Kidney (tissue), 22 donors: ENCODE measurements at places on chromosomes 11 and 22. TPM values are rescaled to one million over a fixed set of nuclear protein-coding genes. Genes with fewer than 3 reads are reported as not detected.

- no peaks in the 10 kb centered on the region for H3K27me3 ChIP-seq
- H3K4me3 ChIP-seq: no peak overlapping the region
These were observed 7.8 kb upstream of the GRAMD4 start for GRCh38 chr22:46612341-46612903.

DNA sequence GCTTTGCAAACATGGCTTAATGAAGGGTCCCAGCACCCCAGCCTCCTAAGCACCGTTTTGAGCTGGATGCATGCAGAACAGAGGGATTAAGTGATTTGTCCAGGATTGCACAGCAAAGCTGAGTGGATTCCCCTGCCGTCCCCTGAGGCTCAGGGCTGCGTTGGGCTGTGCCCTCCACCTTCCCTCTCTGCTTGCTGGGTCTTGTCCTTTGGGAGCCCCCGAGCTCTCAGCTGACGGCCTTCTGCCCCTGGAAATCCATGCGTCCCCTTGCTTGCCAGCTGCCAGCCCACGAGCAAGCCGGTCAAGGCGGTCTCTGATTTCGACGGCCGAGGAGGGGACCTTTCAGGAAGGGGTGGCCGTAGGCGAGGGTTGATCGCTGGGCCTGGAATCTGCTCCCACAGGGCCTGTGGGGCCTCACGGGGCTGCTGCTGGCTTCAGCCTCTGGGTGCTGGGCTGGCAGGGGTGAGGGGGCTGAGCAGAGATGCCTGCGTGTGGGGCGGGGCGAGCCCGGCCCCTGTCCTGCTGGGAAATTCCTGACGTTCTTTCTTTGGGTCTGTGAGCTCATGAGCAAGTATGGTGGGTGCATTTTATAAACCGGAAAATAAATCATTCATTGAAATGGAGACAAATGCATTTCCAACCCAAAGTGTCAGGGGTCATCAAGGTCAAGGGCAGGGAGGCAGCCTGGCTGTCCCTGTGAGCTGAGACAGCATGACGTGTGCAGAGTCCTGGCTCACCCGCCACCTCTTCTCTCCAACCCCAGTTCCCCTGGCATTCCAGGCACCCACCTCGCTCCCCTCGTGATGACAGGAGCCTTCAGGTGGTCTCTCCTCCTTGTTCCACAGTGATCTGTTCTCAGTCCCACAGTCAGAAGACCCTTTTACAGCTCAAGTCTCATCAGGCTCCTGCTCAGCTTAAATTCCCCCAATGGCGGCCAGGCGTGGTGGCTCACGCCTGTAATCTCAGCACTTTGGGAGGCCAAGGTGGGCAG lies 28.1 kb downstream of the FGF4 start:
- no peaks in the 10 kb centered on the region for H3K36me3 ChIP-seq
- no peaks in the 10 kb centered on the region for H3K27me3 ChIP-seq
- no peak overlapping the region for H3K4me3 ChIP-seq
- no peak for DNase-seq
- H3K27ac ChIP-seq: no peak overlapping the region

DNA sequence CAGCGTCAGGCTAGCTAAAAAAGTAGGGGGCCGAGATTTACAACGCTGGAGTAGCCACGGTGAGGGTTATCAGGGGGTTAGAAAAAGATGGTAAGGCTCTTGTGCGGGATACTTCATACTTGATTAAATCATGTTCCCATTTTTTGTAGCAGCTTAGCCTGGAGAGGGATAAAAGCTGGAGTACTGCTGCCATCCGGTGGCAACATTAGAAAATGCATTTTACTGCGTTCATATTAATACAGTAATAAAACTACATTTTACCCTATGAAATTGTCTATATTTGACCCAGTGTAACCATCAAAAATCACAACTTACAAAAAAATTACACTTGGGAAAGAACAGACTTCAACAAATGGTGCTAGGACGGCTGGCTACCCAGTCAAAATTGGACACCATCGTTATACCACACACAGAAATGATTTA lies 17.3 kb downstream of the RPUSD4 start:
- H3K36me3 ChIP-seq: peaks cover 3% of the 10 kb centered on the region
- H3K27ac ChIP-seq: no peak overlapping the region
- H3K4me1 ChIP-seq: no peaks in the 10 kb centered on the region
- H3K27me3 ChIP-seq: no peaks in the 10 kb centered on the region
- DNase-seq: peak; percentile 48

DNA sequence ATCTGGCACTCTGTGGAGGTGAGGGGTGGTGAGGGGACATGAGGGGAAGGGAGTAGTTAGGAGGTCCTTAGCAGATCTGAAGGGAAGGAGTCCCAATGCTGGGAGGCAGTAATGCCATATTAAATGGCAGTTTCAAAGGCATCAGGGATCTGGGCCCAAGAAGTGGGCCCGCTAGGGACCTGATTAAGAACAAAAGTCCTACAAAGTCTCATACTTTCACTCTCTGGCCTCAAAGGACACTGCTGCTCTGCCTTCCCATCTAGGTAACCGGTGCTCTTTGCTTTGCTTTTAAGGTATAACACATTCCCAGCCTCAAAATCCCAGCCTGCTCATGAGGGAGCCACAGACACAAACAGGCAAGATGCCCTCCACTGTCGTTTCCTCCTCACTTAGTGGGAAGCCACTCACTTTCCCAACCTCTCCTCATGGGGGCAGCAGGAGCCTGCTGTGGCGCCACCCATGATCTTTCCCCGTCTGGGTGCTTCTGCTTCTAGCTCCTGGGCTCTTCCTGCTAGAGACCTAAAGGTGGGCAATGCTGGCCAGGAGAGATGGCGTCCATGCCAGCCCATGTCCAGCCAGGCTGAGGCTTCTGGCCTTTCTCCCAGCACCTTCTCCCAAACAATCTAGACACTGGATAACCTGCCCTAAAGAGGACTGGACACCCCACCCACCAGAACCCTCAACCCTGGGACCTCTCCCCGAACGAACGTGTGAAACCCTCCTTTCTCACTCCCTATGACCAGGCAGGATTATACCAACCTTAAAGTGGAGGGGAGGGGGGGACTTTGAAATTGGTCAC lies 68.3 kb downstream of the PLEKHA7 start:
- H3K27ac ChIP-seq: peak overlapping the region; percentile 67
- peak; percentile 79 for DNase-seq
- H3K27me3 ChIP-seq: no peaks in the 10 kb centered on the region
- peaks cover 6% of the 10 kb centered on the region for H3K4me1 ChIP-seq
- no peaks in the 10 kb centered on the region for H3K36me3 ChIP-seq

The LYVE1 gene
- polyA plus RNA-seq: 10.0 TPM

DNA sequence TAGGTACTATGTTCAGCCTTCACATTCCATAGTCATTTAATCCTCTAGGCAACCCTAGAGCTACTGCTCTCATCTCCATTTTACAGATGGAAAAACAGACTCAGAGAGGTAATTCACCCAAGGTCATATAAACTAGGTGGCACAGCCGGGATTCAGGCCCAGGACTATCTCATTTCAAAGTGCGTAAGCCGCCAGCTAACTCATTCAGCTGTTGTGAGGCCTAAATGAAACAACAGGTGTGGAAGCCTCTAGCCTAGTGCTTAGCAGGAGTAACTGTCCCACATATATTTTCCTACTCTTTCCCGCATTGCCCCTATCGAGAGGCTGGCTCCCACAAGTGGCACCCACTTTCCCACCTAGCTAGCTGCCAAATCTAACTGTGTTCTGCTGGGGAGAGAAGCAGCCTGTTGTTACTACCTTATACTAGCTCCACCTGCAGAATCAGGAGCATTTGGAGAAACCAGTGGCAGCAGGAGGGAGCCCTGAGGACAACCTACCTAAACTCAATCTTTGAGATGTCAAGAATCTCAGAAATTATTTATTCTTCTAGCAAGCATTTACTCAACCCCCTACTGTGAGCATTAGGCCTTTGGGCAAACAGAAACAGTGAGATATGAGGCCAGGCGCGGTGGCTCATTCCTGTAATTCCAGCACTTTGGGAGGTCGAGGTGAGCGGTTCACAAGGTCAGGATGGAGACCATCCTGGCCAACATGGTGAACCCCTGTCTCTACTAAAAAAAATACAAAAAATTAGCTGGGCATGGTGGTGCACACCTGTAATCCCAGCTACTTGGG lies 20.9 kb downstream of the PRG3 start:
- H3K36me3 ChIP-seq: no peaks in the 10 kb centered on the region
- no peak overlapping the region for H3K27ac ChIP-seq
- no peak for DNase-seq
- no peaks in the 10 kb centered on the region for H3K4me1 ChIP-seq
- H3K27me3 ChIP-seq: no peaks in the 10 kb centered on the region

The NAALADL1 gene
- 17.1 TPM for polyA plus RNA-seq

DNA sequence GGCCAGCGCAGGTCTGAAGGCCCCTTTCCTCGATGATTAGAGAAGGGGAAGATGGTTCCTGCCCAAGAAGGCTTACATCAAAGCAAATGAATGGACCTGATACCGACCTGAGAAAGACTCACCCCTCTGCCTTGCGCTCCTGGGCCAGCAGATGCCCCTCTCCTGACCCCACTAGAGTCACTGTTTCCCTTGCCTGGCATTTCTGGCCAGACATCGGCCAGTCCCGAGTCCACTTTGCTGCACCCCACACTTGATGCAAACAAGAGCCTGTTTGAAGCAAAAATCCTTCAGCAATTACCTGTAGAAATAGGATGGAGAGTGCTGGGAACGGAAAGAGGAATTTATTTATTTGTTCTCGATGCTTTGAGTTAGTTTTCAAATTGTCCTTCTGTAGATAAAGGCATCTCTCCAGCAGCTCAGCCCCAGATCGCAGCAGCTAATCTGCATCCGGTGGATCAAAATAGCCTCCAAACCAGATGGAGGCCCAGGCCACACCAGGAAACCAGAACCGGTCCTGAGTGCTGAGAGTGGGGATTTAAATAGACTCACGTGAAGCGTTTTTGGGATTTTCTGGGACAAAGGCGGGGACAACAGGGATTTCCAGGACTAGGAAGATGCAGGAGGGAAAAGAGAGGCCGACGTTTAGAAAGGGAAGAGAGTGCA lies 148.6 kb downstream of the TRIM29 start:
- no peak for DNase-seq
- no peaks in the 10 kb centered on the region for H3K4me1 ChIP-seq
- H3K27me3 ChIP-seq: no peaks in the 10 kb centered on the region
- no peak overlapping the region for H3K27ac ChIP-seq
- H3K36me3 ChIP-seq: no peaks in the 10 kb centered on the region

- no peaks in the 10 kb centered on the region for H3K27me3 ChIP-seq
- peaks cover 5% of the 10 kb centered on the region for H3K4me1 ChIP-seq
- DNase-seq: peak; percentile 87
- H3K36me3 ChIP-seq: no peaks in the 10 kb centered on the region
- H3K4me3 ChIP-seq: peak within 1 kb of the TSS; percentile 67
These were observed at the start of gene GRK3 for GRCh38 chr22:25564320-25564978. GRK3 (plus strand) TSS chr22:25564675; CDS start chr22:25565041, 366 bp downstream.

DNA sequence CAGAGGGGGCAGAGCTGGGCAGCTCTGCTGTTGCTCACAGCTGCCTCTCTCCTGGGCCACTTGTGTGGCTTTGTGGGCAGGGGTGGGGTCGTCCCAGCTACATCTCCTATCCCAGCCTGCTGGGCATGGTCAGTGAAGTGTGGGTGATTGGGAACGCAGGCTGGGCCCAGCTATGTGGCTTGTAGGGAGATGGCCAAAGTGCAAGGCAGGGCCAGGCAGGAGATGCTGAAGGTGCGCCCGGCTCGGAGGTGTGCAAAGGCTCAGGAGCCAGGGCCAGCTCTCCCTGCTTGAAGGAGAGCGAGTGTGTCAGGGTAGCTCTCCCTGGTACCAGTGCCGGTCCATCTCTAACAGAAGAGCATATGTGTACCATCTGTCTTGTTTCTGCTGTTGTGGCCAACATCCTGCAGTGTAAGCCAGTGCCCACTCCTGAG lies 8.4 kb upstream of the RANBP1 start:
- no peak overlapping the region for H3K4me3 ChIP-seq
- H3K27me3 ChIP-seq: no peaks in the 10 kb centered on the region
- peak; percentile 52 for DNase-seq
- peaks cover 2% of the 10 kb centered on the region for H3K36me3 ChIP-seq
- H3K27ac ChIP-seq: no peak overlapping the region
- H3K4me1 ChIP-seq: peaks cover 7% of the 10 kb centered on the region

DNA sequence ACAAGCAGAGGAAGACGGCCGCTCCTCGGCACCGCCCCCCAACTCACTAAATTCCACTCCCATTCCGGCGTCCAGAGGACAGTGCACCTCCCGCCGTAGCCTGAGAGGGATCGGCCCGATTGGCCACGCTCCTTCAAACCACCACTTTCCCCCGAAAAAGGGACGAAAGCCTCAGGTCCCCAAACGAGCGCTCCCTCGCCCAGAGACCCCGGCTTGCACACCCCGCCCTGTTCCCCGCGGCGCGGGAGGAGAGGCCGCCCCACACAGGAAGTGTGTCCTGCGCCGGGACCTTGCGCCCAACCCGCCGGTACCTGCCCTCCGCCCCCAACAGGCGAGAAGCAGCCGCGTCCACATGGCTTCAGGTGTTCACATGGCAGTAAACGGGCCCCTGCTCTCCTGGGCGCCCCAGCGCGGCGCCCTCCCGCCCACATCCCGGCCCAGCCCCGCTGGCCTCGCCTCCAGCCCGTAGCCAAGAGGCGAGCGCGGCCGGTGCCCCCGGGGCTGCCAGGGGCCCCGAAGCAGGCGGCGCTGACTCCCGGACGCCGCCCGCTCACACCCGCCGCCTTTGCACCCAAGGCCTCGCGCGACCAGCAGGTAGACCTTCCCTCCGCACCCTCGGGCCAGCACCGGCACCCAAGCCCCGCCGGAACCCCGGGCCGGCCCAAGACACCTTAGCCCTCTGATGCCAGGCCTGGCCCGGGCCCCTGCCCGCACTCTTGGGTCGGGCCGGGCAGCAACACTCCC lies 849 bp downstream of the TCF20 start:
- no peaks in the 10 kb centered on the region for H3K27me3 ChIP-seq
- no peaks in the 10 kb centered on the region for H3K36me3 ChIP-seq
- H3K4me3 ChIP-seq: peak overlapping the region; percentile 72

GRCh38 chr22:31530823-31531195 lies 34.5 kb downstream of the SFI1 start:
- H3K27me3 ChIP-seq: no peaks in the 10 kb centered on the region
- H3K4me1 ChIP-seq: no peaks in the 10 kb centered on the region
- no peak overlapping the region for H3K27ac ChIP-seq
- no peaks in the 10 kb centered on the region for H3K36me3 ChIP-seq

GRCh38 chr22:42277988-42278776 lies 7.7 kb upstream of the TCF20 start:
- H3K36me3 ChIP-seq: no peaks in the 10 kb centered on the region

DNA sequence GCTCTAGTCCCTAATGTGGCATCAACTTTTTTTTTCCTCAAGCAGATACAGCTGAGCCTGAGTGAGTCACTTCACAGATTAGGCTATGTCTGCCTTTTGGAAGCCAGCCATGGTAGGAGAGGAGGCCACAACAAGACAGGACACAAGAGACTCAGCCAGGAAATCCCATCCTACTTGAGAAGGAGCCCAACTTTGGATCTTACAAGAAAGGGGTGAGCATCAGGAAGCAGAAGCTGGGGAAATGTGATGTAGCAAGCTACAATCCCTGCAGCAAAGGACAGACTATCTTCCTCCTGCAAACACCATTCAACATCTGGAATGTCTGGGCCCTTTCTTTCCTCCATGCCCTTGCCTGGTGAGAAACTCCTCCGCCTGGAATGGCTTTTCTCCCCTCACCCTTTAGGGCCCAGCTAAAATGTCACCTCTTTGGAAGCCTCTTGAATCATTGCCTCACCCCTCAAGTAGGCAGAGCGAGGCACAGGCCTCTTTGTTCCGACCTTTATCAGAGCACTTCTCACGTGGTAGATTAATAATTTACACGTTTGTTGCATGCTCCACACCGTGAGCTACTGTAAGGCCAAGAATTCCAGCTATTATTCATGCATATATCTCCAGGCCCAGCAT lies 156.4 kb upstream of the PITPNB start:
- peak overlapping the region; percentile 51 for H3K27ac ChIP-seq
- H3K27me3 ChIP-seq: no peaks in the 10 kb centered on the region
- peaks cover 7% of the 10 kb centered on the region for H3K4me1 ChIP-seq
- peaks cover 2% of the 10 kb centered on the region for H3K36me3 ChIP-seq
